ENCODE measurements at places on chromosomes 1 and 21. TPM values are rescaled to one million over a fixed set of nuclear protein-coding genes. Genes with fewer than 3 reads are reported as not detected.

DNA sequence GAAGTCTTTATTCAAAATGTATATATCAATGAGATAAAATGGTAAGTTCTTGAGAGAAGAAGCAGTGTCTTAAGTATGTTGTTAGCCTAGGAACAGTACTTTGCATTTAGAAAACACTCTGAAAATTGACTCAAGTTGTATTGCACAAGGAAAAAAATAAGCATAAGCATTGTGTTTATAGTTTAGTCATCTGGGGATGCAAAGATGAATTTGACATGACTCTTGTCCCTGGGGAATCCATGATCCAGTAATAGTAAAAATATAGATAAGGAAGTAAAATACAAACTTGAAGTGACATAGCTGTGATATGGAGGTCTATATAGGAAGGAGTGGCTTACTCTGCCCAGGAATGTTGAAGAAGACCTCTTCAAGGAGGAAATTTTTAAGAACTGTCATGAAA is 185.0 kb upstream of the PTBP2 start:
- no peaks in the 10 kb centered on the region for H3K4me1 ChIP-seq
- H3K27me3 ChIP-seq, result no peaks in the 10 kb centered on the region
- H3K36me3 ChIP-seq, result no peaks in the 10 kb centered on the region
- H3K4me3 ChIP-seq, result no peak overlapping the region
- DNase-seq, result no peak

- no peak for DNase-seq
- no peaks in the 10 kb centered on the region for H3K27me3 ChIP-seq
- H3K36me3 ChIP-seq, result no peaks in the 10 kb centered on the region
Observed at GRCh38 chr1:115090540-115090939, 1.2 kb upstream of the TSPAN2 start.

GRCh38 chr1:22104865-22105437 is 37.9 kb downstream of the WNT4 start:
- peaks cover 15% of the 10 kb centered on the region for H3K4me1 ChIP-seq
- no peaks in the 10 kb centered on the region for H3K36me3 ChIP-seq
- DNase-seq, result no peak
- no peak overlapping the region for H3K4me3 ChIP-seq
- no peaks in the 10 kb centered on the region for H3K27me3 ChIP-seq

DNA sequence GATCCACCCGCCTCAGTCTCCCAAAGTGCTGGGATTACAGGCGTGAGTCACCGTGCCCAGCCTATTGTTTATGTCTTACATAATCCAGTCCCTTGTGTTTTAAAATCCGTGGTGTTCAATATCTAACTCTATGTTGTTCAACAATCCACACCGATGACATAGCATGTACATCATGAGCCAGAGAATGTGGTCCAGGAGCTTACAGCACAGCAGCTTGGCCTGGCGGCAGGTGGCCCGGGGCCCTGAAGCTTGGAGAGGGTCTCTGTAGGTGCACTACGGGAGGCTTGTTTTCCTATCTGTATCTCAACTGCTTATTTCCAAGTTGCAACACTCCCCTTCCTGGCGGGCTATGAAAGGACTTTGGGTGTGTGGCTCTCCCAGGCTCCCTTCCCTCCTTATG is 138.4 kb downstream of the ADSS2 start:
- H3K27me3 ChIP-seq, result no peaks in the 10 kb centered on the region
- H3K27ac ChIP-seq, result no peak overlapping the region
- H3K36me3 ChIP-seq, result no peaks in the 10 kb centered on the region
- no peaks in the 10 kb centered on the region for H3K4me1 ChIP-seq
- DNase-seq, result no peak

GRCh38 chr1:31939484-31940329 is 1.5 kb upstream of the PTP4A2 start:
- H3K4me1 ChIP-seq, result peaks cover 4% of the 10 kb centered on the region
- DNase-seq, result peak; percentile 72
- H3K36me3 ChIP-seq, result no peaks in the 10 kb centered on the region
- H3K4me3 ChIP-seq, result no peak overlapping the region
- H3K27ac ChIP-seq, result peak overlapping the region; percentile 86

DNA sequence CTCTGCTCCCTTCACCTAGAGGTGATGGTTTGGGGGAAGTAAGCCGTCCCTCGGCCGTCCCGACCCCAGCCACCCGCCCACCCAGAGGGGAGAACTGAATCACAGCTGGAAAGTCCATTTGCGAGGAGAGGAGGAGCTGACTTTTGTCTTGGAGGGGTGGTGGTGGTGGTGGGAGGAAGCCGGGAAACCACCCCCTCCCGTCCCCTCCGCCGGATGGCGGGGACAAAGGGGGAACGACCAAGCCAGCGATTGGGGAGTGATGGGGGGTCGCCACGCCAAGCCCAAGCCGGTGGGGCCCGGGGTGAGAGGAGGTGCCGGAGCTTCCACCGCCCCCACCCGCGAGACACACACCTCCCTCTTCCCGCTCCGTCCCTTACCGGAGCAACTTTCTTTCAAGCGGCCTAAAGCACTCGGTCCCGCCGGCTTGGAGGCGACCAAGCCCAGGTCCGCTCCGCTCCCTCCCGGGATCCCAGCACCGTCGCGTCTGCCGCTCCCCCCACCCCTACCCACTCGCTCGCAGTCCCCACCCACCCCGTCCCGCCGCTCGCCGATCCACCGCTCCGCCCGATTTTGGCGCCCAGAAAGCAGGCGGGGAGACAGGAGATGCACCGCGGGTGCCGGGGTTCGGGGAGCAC is 540 bp downstream of the ARHGEF2 start:
- H3K27me3 ChIP-seq, result no peaks in the 10 kb centered on the region
- peak; percentile 54 for DNase-seq

GRCh38 chr1:40637470-40638007 is 27.9 kb downstream of the RIMS3 start:
- no peak for DNase-seq
- H3K4me3 ChIP-seq, result no peak overlapping the region
- no peak overlapping the region for H3K27ac ChIP-seq
- no peaks in the 10 kb centered on the region for H3K36me3 ChIP-seq
- H3K4me1 ChIP-seq, result peaks cover 4% of the 10 kb centered on the region
- no peaks in the 10 kb centered on the region for H3K27me3 ChIP-seq

- no peak overlapping the region for H3K4me3 ChIP-seq
- no peak overlapping the region for H3K27ac ChIP-seq
- no peaks in the 10 kb centered on the region for H3K36me3 ChIP-seq
- H3K4me1 ChIP-seq, result no peaks in the 10 kb centered on the region
- DNase-seq, result no peak
Observed at GRCh38 chr1:163656095-163656759, 334.5 kb downstream of the NUF2 start.

DNA sequence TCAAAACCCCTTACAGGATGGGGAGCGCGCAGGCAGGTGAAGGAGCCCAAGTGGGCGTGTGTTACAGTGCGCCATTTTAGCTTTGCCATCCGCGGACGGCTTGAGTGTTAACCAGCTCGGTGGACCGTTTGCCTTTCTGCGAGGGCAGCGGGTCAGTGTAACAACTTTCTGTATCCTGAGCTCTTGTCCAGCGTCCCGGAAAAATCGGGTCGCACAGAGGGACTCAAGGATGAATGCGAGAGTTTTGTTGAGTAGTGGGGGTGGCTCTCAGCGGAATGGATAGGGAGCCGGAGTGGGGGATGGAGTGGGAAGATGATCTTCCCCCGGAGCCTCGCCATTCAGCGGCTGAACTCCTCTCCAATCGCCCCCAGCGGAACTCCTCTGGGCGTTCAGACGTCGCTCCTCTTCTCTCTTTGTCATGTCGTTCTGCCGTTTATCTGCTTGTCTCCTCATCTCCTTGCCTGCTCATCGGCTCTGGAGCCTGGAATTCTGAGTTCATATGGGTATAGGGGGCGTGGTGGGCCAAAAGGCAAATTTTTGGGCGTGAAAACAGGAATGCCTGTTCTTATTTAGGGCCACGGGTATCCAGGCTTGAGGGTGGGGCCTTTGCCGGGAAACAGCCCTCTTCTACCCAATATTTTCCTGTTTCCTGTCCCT is 295.4 kb downstream of the CTH start:
- H3K27me3 ChIP-seq, result no peaks in the 10 kb centered on the region
- peaks cover 2% of the 10 kb centered on the region for H3K4me1 ChIP-seq
- H3K27ac ChIP-seq, result no peak overlapping the region
- DNase-seq, result no peak

DNA sequence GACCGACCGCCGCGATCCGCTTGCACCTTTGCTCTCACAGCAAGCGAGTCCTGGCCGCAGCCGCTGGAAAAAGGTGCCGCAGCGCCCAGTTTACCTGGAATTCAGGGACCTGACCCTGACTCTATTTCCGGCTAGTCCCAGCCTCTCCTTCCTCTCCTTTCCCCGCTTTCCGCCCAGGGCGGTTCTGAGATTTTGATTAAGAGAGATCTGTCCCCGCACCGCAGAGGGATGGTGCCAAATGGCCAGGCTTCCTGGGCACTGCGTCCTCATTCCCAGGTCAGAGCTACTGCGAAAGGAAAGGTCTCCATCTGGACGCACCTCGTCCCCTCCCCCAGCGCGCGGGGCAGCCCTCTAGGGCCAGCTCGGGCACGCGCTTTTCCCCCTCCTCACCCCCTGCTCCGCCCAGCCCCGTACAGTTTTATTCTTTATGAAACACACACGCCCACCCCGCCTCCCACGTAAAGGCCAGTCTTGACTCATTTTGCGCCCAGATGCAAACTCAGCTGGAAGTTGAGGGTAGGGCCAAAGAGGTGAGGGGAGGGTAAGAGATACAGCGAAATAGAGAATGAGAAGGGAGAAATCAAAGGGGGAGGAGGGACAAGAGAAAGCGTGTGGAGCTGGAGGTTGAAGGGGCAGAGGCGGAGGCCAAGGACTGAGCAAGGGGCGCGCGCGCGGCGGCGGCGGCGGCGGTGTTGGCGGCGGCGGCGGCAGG is 411.8 kb upstream of the ESRRG start:
- no peak for DNase-seq
- H3K27ac ChIP-seq, result no peak overlapping the region
- no peaks in the 10 kb centered on the region for H3K27me3 ChIP-seq
- H3K4me3 ChIP-seq, result no peak overlapping the region
- H3K4me1 ChIP-seq, result peaks cover 1% of the 10 kb centered on the region

DNA sequence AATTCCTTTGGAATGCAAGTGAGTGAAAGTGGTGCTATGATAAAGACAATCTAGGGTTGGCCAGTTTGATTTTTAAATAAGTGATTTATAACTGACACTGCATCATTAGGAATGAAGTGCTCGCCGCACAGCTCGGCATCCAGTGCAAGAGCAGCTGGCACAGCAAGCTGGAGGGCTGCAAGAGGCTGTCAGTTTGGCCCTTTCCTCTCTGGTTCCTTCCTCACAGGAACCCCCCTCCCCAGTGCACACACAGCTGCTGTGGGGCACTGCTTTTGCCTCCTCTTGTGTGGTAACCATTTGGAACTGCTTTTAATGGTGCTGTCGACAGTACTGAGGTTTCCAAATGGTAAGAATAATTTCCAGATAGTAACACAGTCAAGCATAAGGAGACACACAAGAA is 10.4 kb upstream of the BCAR3 start:
- no peak overlapping the region for H3K27ac ChIP-seq
- H3K36me3 ChIP-seq, result no peaks in the 10 kb centered on the region
- no peaks in the 10 kb centered on the region for H3K27me3 ChIP-seq

DNA sequence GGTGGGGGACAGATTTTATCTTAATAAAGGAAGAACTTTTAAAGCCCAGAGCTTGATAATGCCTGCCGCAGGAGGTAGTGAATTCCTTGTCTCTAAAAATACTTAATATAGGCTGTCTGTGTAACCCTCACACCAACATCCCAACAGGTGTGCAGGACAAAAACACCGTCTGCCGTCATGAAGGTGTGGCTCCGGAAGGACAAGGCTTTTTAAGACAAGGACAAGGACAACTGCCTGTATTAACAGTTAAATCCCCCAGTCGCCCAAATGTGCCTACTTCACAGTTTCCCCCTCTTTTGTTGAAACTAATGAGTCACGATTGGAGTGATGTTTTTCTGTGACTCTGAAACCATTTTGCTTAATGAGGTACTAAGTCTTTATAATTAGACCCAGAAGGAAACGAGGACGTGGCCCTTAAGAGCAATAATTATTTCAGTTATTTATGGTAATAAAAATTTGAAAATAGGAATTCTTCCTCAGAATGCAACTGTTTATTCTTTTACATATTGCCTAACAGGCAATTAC is 27.3 kb upstream of the SPATA6 start:
- no peak overlapping the region for H3K27ac ChIP-seq
- H3K4me3 ChIP-seq, result no peak overlapping the region
- no peak for DNase-seq
- no peaks in the 10 kb centered on the region for H3K27me3 ChIP-seq
- H3K4me1 ChIP-seq, result peaks cover 2% of the 10 kb centered on the region
- no peaks in the 10 kb centered on the region for H3K36me3 ChIP-seq

DNA sequence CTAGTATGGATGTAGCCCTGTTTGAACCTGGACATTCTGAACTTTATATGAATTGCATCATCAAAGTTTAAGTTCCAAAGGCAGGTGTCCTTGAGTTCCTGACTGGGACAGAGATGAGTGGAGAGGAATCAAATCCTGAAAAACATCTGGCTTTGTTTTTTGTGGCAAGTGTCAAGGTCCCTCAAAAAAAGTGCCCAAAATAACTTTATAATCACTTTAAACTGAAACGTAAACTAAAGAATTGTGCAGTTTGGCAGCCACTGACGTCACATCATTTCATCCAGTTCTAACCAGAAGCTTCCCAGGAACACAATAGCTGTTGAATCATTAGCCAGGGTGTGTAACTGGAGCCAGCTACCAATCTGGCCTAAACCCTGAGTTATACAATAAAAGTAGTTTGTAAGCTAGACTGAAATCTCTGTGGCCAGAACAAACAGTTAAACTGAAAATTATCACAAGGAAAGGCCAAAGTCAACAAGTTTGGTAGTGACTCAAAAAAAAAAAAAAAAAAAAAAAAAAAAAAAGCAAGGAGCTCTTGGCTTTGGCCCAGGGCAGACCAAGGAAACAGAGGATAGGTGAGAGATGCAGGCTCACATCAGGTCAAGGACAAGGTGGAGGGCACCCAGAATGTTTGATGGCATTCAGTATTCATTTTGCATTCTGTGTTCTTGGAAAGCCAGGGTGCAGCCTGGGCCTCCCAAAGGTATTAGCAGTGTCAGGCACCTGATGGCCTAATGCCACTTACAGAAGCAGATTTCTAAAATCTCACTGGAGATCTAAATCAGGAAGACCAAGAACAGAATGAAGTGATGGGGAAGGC is 74.3 kb downstream of the TNFSF18 start:
- no peaks in the 10 kb centered on the region for H3K4me1 ChIP-seq
- no peak overlapping the region for H3K4me3 ChIP-seq
- no peak for DNase-seq
- H3K27ac ChIP-seq, result no peak overlapping the region
- no peaks in the 10 kb centered on the region for H3K27me3 ChIP-seq

The TNFRSF4 gene
- total RNA-seq, result 1.8 TPM

The ADORA1 gene
- 0.70 TPM for total RNA-seq

The RPTN gene
- total RNA-seq, result not detected
